ENCODE measurements at places on chromosomes 4 and X.

GRCh38 chrX:25389266-25389665 is 373.5 kb upstream of the ARX start:
- DNase-seq, result no peak

DNA sequence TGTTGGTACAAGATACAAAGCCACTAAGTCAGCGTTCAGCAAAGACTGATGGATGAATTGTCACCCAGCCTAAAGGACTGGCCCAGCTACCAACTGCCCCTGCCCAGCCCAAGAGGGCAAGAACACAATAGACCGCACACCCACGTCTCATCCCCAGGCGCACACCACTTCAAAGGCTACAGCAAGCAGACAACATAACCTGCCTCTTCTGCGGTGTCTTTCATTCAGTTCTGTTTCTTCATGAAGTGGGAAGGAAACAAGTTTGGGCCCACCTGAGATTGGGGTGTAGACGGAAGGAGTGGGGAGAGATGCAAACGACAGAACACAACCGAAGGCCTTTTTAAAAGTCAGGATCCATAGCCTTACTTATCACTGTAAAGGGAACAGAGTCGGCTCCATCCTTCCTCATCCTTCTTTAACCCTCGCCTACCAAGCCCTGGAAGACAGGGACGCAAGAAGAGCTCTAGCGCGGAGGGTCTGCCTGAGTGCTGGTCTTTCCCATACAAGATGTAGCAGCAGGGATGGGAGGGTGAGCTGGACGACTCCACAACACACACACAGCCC is 691 bp downstream of the SCARB2 start:
- DNase-seq, result no peak

- DNase-seq, result no peak
Measured at GRCh38 chrX:64190136-64190740, 15.3 kb downstream of the AMER1 start.

DNA sequence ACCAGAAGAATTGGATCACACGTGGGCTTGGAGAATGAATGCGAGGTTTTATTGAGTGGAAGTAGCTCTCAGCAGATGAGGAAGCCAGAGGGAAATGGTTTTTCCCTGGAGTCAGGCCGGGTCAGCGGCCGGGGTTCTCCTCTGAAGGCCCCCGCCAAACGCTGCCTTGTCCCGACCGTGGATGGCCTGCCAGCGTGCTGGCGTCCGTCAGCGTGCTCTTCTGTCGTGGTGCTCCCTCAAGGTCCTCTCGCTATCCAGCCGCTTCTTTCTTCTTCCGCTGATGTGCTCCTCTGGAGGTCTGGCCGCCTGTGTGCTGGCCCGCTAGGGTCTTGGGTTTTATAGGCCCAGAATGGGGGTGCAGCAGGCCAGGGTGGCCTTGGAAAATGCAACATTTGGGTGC is 632.2 kb downstream of the TRAM1L1 start:
- no peak for DNase-seq

DNA sequence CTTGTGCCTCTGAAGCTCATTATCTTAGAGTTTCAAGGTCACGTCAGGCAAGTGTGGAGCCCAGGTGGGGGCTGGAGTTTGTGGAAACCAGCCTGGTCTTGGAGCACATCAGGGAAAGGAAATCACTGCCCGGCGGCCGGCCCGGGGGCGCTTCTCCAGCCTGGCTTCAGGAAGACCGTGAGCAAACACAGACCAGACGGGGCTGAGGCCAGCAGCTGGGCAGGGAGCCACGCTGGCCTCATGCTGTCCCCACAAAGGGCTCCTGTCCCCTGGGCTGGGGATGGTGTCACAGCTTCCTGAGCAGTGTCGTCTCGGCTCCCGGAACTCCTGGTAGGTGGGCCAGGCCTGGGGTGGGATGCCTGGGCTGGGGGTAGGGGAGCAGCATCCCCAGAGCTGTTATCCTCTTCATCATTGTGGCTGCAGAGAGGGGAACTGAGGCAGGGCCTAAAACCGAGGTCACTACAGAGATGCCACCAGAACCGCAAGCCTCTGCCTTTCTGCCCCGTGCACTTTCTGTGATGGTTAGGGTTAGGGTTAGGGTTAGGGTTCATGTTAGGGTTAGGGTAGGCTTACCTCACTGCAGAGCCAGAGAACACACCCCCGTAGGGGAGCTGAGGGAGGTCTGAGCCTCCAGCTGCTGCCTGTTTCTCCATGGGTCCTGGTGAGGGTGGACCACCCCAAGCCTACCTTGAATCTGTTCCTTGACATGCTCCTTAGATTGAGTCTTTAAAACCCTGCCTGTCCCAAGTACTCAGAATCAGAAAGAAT is 77.5 kb downstream of the HTRA3 start:
- DNase-seq, result no peak

GRCh38 chrX:154408659-154409221 is 314 bp downstream of the DNASE1L1 start:
- no peak for DNase-seq

GRCh38 chr4:150682126-150682525 is 100.2 kb downstream of the MAB21L2 start:
- no peak for DNase-seq

GRCh38 chrX:111284631-111285293 is 14.5 kb upstream of the CAPN6 start:
- DNase-seq, result no peak

DNA sequence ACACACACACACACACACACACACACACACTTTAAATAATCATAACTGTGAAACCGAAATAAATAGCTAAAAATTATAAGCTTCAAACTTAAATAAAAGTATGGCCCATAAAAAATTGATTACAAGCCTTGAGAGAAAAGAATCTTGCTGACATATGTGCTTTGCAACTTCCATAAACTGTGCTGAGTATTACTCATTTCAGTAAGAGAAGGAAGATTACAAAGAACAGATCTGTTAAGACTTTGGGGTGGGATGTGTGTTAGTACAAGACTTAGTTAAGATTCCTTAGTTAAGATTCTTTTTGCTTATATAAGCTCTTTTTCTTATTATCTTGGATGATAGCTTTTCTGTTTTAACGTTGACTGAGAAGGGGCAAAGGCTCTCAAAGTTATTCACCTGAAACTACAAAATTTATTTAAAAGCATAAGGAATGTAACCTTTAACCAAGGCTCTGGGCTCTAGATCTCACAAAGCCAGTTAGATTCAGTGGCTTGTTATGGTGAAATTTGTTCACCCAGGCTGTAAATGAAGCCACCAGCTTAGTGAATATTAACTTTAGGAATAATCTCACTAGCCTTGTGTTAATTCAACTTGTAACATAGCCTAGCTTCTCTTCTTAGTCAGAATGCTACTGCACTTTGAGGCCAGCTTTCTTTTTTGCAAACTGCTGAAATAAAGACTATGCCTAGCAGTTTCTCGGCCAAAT is 58.2 kb downstream of the ARSJ start:
- no peak for DNase-seq

DNA sequence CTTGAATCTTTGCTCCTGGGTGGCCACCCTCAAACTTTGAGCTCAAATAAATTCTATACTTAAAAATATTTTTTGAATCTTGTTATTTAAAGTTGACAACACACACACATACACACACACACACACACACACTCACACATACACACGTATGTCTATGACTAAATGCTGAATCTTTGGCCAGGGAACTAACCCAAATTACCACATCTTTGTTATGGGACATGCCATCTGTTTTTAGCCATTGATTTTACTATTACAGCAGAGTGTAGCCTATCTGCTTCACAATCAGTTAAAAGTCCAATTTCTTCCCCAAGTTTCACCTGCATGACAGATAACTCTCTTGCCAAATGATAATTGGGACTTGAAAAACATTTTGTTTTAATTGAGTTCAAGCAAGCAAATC is 45.0 kb upstream of the USP46 start:
- no peak for DNase-seq

- no peak for DNase-seq
Measured at GRCh38 chr4:98098764-98099163, 44.5 kb downstream of the STPG2 start.

DNA sequence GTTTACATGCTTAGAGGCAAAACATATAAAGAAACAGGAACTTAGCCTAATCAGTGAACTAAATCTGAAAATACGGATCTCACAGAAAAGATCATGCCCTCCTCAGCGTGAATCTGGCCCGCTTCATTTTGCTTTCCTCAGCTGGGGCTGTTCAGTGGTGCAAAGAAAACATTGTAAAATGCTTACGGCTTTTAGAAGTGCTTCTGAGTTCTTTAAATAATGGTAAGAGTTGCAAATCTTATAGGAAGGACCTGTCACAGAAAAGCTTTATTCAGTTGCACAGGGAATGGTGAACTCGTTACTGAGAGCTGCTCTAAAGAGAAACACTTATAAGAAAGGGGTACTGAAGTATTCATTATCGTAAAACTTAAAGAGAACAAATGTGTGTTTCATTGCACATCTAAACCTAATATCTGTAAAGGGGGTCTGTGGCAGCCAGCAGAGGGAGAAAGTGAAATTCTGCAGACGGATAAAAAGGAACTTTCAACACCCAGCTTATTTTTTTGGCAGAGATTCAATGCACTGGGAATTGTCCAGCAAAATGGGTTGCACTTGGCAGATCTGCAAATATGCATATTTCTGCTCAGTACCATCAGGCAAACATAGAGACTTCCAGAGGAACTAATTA is 139.2 kb upstream of the ANK2 start:
- DNase-seq, result no peak

DNA sequence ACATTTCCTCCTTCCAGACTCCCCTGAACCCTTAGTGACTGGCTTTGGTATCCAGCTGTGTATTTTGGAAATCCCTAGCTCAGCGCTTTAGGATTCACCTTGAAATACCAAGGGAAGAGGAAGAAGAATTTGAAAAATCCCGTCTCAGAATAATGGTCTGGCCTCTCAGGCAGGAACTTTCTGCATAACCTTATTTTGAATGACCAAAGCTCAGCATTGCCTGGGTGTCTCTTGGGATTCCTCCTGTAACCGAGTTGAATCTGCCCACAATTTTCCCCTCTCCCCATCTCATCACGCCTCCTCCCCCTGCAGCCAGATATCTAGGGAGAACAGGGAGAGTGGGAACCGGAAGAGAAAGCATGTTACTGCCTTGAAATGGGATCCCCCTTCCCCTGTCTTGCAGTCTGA is 116.2 kb downstream of the SMIM20 start:
- no peak for DNase-seq

DNA sequence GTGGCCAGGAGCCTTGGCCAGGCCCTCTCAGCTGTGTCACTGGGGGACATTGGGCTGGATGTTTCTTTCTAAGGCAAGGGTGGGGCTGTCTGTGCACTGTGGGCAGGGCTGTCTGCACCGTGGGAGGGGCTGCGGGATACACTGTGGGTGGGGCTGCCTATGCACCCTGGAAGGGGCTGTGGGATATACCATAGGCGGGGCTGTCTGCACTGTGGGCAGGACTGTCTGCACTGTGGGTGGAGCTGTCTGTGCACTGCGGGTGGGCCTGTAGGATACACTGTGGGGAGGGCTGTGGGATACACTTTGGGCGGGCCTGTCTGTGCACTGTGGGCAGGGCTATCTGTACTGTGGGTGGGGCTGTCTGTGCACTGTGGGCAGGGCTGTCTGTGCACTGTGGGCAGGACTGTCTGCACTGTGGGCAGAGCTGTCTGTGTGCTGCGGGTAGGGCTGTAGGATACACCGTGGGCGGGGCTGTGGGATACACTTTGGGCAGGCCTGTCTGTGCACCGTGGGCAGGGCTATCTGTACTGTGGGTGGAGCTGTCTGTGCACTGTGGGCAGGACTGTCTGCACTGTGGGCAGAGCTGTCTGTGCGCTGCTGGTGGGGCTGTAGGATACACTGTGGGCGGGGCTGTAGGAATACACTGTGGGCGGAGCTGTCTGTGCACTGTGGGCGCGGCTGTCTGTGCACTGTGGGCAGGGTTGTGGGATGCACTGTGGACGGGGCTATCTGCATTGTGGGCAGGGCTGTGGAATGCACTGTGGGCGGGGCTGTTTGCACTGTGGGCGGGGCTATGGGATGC is 31.1 kb downstream of the ACOX3 start:
- no peak for DNase-seq

- DNase-seq, result peak; percentile 85
Measured at GRCh38 chr4:78058591-78059523, 1.7 kb downstream of the FRAS1 start.

DNA sequence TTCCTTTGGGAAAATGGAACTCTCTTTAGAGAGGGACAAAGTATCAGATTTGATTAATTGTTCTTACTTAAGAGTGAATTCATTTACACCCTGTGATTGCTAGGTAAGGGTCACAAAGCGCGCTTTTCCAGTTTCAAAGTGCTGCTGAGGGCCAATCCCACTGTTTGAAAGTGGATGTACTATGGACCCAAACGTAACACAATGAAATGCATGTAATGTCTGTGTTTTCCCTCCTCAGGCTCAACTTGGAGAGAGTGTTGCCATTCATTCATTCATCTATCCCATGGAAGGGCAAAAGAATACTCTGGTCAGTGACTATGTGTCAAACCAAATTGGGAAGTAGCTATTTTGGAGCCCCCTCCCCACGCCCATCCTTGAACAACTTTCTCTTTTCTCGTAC is 16.1 kb downstream of the IGSF1 start:
- DNase-seq, result no peak

- DNase-seq, result no peak
Measured at GRCh38 chr4:11367371-11367770, 61.3 kb downstream of the HS3ST1 start.
